ENCODE measurements at places on chromosomes 12 and 14.

DNA sequence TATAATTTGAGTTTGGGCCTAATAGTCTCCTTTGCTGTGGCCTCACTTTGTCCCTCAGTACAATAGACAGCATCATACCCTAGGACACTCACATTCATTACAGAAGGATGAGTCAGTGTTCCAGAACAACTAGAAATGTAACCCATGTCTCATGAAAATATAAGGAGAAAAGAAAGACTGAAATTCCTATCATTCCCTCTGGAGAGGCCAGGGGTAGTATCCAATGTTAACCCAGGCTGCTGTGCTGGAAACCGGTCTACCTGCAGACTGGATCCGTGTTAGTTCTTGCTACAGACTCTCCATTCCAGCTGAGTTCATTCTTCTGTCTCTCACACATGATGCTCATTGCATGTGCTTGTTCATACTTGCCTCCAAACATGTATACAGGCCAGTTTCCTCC, 75.8 kb upstream of the HOXC13 start:
- peak; percentile 11 for DNase-seq

- no peak for DNase-seq
Observed at GRCh38 chr12:115687094-115687493, 590.4 kb downstream of the MED13L start.

DNA sequence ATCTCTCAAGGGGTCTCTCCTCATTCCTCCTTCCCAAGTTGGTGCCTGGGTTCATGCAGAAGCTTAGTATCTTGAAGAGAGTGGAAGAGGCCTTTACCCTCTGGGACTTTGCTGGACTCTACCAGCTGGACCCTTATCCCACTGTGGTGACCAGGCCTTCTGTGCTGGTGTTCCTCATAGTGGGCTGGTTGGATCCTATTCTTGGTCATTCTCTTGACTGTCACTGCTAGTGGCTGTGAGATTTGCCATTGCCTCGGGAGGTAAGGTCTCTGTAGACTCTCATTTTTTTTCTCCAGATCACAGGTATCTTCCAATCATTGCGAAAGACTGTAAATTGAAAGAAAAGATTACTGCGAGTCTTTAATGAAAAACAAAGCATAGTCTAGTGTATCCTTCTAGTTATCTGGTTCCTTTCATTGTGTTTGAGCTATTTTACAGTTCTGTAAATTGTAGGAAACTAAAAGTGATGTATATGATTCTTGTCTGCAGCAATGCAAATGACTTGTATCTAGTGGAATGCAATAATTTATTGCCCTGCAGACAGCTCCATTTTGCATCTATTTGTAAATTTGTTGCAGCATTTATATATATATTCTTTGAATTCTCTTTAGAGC, 217.9 kb downstream of the AEBP2 start:
- no peak for DNase-seq

DNA sequence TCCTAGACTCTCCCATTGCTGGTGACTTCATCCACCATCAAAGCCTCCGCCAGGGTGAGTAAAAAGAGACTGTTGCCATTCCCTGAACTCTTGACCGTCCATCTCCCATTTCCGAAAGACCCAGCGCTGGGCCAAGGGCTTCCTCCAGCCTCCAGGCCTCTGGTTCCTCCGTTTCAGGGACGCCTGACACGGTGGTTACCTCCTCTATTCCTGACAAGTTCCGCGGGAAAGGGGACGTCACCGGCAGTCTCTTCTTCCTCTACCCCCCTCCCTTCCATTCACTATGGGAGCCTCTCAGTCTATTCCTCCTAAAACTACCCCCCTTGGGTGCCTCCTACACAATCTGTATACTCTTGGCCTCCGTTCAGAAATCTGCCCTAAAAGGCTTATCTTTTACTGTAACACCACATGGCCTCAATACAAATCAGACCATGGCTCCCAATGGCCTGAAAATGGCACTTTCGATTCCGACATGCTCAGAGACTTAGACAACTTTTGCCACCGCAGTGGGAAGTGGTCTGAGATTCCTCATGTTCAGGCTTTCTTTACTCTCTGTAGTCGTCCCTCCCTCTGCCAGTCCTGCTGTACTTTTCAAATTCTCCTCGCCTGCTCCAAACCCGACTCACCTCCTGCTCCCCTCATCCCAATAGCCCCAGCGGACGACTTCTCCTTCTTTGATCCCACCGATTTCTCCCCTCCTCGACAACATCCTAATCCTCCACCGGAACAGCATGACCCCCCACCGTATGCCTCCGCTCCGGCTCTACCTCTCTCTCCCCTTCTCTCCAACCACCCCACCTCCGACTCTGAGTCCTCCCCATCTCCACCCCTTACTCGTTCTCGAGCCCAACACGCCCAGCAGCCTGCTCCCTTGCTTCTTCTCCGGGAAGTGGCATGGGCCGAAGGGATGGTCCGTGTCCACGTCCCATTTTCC, 70.4 kb downstream of the MOK start:
- no peak for DNase-seq

GRCh38 chr14:95193081-95193480, 35.8 kb upstream of the DICER1 start:
- DNase-seq: peak; percentile 31

- DNase-seq: no peak
Observed at GRCh38 chr14:91061056-91061887, 831 bp upstream of the RPS6KA5 start.

- no peak for DNase-seq
Observed at GRCh38 chr12:27974735-27975221, 2.2 kb upstream of the PTHLH start.

- peak; percentile 40 for DNase-seq
Observed at GRCh38 chr12:20620261-20620660, 74.9 kb upstream of the SLCO1C1 start.

DNA sequence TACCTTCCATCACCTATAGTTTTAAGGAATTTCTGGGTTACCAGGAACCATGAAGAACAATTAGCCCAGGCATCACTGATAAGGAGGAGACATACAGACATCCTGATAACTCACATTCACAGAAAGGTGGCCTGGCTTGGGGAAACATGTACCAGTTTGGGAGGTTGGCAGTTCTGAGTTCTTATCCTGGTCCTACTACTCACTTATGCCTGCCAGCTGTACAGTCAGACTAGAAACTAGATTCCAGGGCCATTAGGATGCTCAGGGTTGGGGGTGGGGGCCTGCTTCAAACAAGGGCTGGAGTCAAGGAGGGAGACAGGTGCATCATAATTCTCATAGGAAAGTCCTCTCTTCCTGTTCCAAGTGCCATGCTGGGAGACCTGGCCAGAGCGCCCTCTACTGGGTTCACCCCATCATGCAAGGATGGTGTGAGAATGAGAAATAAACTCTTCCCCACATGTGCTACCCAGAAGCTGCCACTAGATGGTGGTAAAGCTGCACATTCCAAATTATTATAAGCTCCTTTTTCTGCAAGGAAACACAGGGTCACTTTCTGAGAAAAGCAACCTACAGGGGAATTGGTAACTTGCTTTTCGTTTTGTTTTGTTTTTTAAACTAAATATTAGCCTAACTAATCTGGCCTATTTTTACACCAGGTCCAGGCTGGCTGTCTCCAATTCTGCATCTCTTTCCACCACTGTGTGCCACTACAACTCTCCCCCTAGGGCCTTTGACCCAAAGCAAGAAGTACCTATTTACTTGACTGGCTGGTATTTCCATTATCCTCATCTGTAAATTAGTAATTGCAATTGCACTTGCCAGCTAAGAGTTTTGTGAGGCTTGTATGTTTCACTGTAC, 14.5 kb downstream of the OAS2 start:
- peak; percentile 81 for DNase-seq

GRCh38 chr14:36870776-36871175, 209.1 kb downstream of the PAX9 start:
- DNase-seq: no peak

DNA sequence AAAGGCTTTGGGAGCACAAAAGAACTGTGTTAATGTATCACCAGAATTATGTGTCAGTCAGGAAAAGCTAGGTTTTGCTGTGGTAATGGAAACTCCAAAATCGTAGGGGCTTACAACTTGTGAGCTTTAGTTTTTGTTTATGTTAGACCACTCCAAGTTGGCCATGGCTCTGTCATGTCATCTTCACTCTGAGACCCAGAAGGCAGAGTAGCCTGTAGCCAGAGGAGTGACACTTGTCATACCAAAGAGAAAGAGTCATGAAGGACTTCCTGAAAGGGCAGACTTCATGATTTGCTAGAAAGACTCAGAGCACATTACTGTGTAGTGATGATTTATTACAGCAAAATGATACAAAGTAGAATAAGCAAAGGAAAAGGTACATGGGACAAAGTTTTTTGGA, 133.6 kb upstream of the SSTR1 start:
- DNase-seq: no peak

- peak; percentile 50 for DNase-seq
Observed at GRCh38 chr12:176321-177181, 37.4 kb downstream of the SLC6A12 start.

GRCh38 chr12:132477017-132477702, 12.8 kb upstream of the FBRSL1 start:
- DNase-seq: no peak

- DNase-seq: no peak
Observed at GRCh38 chr12:78316136-78316535, 485.4 kb downstream of the NAV3 start.

- peak; percentile 82 for DNase-seq
Observed at GRCh38 chr12:116441292-116441691, 117.9 kb upstream of the MAP1LC3B2 start.

DNA sequence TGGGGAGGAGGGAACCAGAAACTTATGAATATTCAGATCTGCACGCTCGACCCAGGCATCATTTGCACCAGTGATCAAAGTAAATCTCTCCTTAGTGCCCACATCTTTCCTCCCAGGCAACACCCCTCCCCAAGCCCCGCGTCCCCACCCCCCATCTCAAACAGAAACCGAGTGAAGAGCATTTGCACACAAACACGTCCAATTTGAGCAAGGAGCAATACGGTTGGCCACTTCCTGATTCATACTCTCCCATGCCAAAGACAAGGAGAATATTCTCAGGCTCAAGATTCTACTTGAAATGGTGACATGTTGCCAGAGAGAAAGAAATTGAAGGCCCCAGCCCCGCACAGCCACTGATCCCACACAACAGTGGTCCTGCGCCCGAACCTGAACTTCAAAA, 7.1 kb downstream of the FOXN3 start:
- DNase-seq: no peak

DNA sequence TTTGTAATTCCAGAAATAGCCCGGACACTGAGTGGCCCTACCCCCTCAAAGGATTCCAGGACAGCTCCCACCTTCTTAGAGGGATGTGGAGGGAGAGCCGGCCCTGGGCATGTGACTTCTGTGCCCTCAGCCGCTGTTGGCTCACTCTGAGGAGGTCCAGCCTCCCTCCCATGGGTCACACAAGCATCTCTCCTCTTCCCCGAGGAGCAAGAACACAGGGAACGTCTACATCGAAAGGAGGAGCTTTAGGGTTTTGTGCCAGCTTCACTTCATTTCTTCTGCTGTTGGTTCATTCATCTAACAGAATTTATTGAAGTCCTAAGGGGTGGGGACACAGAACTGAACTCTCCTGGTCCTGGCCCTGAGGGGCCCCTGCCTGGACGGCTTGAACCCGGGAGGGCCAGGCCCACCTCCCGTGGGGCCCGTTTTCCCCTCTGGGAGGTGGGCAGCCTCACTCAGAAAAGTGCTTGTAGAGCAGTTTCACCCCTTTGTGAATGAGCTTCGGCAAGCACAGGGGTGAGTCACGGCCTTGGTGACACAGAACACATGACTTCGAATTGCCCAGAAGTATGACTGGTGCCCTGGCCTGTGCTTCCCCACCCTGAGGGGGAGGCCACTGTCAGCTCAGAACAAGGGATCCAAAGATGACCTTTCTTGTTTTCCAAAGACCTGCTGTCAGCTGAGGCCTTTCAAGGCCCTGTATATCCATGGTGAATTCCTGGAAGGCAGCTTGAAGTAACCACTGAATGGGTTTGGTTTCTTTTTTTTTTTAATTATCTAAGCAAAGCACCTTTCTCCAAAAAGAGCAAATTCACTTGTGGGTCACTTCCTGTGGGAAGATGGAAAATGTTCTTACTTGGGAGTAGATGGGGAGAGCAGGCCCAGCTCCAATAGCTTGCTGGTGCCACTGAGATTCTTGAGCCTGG, 39.2 kb downstream of the NFKBIA start:
- peak; percentile 76 for DNase-seq

- DNase-seq: no peak
Observed at GRCh38 chr12:25434515-25434914, 118.6 kb downstream of the LMNTD1 start.

- peak; percentile 87 for DNase-seq
Observed at GRCh38 chr14:52044791-52045522, 23.9 kb downstream of the NID2 start.

DNA sequence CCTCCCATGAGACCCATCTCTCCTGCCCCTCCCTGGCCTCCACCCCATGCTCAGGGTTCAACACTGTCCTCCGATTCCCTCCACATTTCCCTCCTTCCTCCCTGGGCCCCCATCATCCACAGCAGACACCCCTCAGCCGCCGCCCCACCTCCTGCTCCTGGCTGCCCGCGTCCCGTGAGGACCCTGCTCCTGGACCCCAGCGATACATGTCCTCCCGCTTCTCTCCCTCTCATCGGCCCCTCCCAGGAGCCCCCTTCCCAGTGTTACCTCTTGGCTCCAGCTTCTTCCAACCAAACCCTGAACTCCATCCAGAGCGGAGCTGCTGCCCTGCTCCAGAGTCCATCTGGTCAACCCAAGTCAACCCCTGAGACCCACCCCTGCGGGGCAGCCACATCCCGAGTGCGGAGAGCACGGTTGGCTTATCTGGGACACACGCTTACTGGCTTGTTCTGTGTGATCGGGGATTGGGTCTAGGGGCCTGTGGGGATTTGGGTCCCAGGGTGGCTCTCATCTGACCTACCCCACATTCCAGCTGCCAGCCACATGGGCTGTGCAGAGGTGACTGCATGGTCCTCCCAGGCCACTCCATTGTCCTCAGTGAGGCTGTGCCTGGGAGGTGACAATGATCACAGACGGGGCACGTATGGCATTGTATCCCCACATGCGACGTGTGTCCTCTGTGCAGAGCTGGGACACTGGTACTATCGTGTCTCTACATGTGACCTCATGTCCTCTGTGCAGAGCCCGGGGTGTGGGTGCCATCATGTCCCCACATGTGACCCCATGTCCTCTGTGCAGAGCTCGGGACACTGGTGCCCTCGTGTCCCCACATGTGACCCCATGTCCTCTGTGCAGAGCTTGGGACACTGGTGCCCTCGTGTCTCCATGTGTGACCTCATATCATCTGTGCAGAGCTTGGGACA, 333.6 kb downstream of the ADGRD1 start:
- no peak for DNase-seq

GRCh38 chr12:115872919-115873357, 404.6 kb downstream of the MED13L start:
- no peak for DNase-seq

All from choroid plexus epithelial cell (primary cell).